Suprapubic skin (tissue), 4 donors: ENCODE measurements at places on chromosomes 1 and 21. TPM values are rescaled to one million over a fixed set of nuclear protein-coding genes. Genes with fewer than 3 reads are reported as not detected.
A peak's percentile ranks its signal among the peaks of the same experiment; 100 is the strongest.

YOD1 gene
- total RNA-seq = 20.4 TPM

EXTL1 gene
- 3.4 TPM for total RNA-seq

- peaks cover 4% of the 10 kb centered on the region for H3K4me1 ChIP-seq
- peaks cover 39% of the 10 kb centered on the region for H3K36me3 ChIP-seq
- no peaks in the 10 kb centered on the region for H3K27me3 ChIP-seq
- H3K4me3 ChIP-seq = no peak overlapping the region
- no peak overlapping the region for H3K27ac ChIP-seq
Observed at GRCh38 chr1:10267921-10268320, 57.6 kb downstream of the KIF1B start.

GRCh38 chr1:49190138-49190537 lies 413.4 kb upstream of the BEND5 start:
- no peaks in the 10 kb centered on the region for H3K36me3 ChIP-seq
- DNase-seq = no peak
- no peaks in the 10 kb centered on the region for H3K27me3 ChIP-seq
- no peak overlapping the region for H3K4me3 ChIP-seq

DNA sequence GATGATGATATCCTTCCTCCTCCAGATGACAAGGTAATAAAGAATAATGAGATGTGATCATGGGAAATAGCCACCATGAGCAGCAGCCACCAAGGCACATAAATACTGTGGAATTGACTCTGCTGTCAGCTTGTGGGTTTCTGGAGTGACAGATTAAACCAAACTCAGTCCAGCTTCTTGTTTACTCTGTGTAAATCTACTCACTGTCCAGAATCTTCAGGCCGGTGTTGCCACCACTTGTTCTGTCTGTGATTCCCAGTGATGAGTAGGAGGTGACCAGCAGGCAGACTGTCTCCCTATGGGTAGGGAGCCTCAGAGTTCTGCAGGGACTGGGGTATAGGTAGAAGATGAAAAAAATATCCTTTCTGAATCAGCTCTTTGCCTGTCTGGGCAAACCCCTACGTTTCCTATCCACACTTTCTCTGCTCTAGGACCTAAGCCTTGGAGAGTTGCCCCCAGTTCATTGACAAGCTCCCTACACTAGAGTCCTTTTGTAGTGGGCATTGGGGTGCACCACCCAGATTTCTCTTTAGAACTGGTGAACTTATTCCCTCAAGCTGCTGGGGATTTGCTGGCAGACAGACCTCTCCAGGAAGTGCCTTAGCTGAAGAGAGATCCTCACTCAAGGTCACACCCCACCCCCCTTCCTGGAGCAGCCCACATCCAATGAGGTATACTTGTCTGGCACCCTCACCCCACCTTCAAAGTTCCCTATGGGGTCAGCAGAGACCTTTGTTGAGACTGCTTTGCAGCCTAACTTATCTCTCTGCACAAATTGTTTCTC lies 47.6 kb downstream of the ATP1A1 start:
- H3K27me3 ChIP-seq = no peaks in the 10 kb centered on the region
- H3K36me3 ChIP-seq = no peaks in the 10 kb centered on the region
- peaks cover 27% of the 10 kb centered on the region for H3K4me1 ChIP-seq
- no peak for DNase-seq
- no peak overlapping the region for H3K27ac ChIP-seq

DNA sequence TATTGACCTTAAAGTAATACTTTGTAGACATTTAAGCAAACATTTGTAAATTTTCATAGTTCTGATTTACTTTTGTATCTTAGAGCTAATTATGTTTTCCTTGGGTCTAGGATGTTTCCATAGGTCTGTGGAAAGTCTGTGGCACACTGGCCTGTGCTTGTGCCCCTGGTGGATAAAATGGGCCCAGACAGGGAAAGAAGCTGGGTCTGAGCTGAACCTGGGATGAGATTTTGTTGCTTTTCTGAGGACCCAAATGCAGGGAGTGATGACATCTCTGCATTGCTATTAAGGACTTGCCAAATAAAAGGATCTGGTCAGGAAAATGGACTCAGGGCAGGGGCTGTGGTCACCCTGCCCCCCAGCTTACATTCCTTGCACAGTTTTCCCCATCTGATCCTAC lies 41.8 kb downstream of the C1orf21 start:
- no peak overlapping the region for H3K4me3 ChIP-seq
- no peak for DNase-seq
- H3K27ac ChIP-seq = no peak overlapping the region
- peaks cover 4% of the 10 kb centered on the region for H3K36me3 ChIP-seq
- peaks cover 39% of the 10 kb centered on the region for H3K4me1 ChIP-seq
- H3K27me3 ChIP-seq = no peaks in the 10 kb centered on the region

DNA sequence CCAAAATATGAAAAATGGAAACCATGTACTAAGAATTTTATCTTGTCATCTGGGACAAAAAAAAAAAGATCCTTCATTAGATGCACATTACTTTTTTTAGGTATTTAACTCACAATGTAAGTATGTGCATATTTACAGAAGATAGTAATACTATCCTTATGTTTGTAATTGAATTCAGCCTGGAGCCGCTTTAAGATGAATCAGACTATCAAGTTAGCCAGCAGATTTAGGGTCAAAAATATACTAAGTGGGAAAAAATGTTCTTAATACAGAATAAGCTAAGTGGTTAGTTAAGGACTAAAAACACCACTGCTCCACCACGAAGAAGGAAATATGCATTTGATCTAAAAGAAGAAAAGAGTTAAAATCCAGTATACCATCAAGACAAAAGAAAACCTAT lies 49.1 kb downstream of the DSCAM start:
- no peak for DNase-seq
- no peak overlapping the region for H3K27ac ChIP-seq
- H3K4me3 ChIP-seq = no peak overlapping the region
- H3K4me1 ChIP-seq = no peaks in the 10 kb centered on the region
- H3K27me3 ChIP-seq = no peaks in the 10 kb centered on the region
- no peaks in the 10 kb centered on the region for H3K36me3 ChIP-seq

- peak; percentile 49 for DNase-seq
- H3K27ac ChIP-seq = no peak overlapping the region
- no peak overlapping the region for H3K4me3 ChIP-seq
- peaks cover 8% of the 10 kb centered on the region for H3K36me3 ChIP-seq
Observed at GRCh38 chr1:15957221-15958095, 18.4 kb downstream of the ZBTB17 start.

DNA sequence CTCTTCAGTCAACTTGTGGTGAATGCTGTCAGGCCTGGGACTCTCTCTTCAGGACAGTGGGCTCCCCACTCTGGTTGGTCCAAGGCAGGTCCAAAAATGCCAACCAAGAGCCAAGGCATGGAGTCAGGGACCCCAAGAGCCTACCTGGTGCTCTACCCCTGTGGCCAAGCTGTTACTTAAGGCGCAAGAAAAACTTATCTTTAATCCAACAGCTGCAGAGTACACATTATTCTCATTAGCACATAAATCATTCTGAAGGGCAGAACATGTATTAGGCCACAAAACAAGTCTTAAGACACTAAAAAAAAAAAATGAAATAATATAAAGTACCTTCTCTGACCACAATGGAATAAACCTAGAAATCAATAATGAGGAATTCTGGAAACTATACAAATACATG lies 65.7 kb downstream of the FAF1 start:
- no peak overlapping the region for H3K27ac ChIP-seq
- H3K4me3 ChIP-seq = no peak overlapping the region
- no peaks in the 10 kb centered on the region for H3K4me1 ChIP-seq
- H3K27me3 ChIP-seq = no peaks in the 10 kb centered on the region
- no peaks in the 10 kb centered on the region for H3K36me3 ChIP-seq

- no peak for DNase-seq
- peaks cover 59% of the 10 kb centered on the region for H3K36me3 ChIP-seq
- no peaks in the 10 kb centered on the region for H3K27me3 ChIP-seq
- no peak overlapping the region for H3K4me3 ChIP-seq
- no peak overlapping the region for H3K27ac ChIP-seq
- peaks cover 14% of the 10 kb centered on the region for H3K4me1 ChIP-seq
Observed at GRCh38 chr1:17031436-17031835, 19.7 kb upstream of the ATP13A2 start.

DNA sequence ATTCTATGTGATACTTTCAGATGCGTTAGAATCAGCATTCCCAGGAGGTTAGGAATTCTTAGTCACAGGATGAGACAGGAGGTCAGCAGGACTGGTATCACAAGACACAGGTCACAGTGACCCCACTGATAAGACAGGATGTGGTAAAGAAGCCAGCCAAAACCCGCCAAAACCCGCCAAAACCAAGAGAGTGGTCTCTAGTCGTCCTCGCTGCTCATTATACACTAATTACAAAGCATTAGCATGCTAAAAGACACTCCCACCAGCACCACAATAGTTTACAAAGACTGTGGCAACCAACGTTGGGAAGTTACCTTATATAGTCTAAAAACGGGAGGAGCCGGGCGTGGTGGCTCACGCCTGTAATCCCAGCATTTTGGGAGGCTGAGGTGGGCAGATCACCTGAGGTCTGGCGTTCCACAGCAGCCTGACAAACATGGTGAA lies 13.9 kb upstream of the ACTA1 start:
- no peak overlapping the region for H3K27ac ChIP-seq
- no peaks in the 10 kb centered on the region for H3K27me3 ChIP-seq
- DNase-seq = no peak
- peaks cover 68% of the 10 kb centered on the region for H3K36me3 ChIP-seq
- no peak overlapping the region for H3K4me3 ChIP-seq
- no peaks in the 10 kb centered on the region for H3K4me1 ChIP-seq
